ENCODE measurements at places on chromosomes 5 and 9. TPM values are rescaled to one million over a fixed set of nuclear protein-coding genes. Genes with fewer than 3 reads are reported as not detected.

DNA sequence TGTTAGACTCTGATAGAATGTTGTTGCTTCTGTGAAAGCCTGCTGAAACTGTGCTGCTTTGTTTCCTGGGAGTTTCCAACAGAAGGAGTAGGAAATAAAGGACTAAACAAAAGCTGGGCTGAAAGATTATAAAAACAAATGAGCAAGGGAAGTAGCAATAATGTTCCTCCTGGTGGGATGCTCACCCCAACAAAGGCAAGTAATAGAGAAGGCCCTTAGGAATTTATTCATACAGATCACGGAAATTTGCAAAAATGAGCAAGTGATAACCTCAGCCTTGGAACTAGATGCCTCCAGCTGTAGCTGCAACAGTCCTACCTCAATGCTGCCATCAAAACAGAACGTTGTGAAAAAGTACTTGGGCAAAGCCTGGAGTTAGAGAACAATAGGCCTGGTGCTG lies 1248.0 kb upstream of the C9orf72 start:
- H3K27ac ChIP-seq: no peak overlapping the region
- no peak overlapping the region for H3K4me3 ChIP-seq
- no peaks in the 10 kb centered on the region for H3K36me3 ChIP-seq
- DNase-seq: no peak
- no peaks in the 10 kb centered on the region for H3K27me3 ChIP-seq

DNA sequence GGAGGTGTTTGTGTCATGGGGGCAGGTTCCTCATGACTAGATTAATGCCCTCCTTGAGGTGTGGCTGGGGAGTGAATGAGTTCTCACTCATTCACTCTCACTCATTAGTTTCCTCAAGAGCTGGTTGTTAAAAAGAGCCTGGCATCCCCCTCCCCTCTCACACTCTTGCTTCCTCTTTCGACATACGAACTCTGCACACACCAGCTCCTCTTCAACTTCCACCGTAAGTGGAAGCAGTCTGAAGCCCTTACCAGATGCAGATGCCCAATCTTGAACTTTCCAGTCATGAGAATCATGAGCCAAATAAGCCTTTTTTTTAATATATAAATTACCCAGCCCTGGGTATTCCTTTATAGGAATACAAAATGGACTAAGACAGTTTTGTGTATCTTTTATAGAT lies 82.5 kb downstream of the SPRY4 start:
- H3K4me3 ChIP-seq: no peak overlapping the region
- H3K36me3 ChIP-seq: no peaks in the 10 kb centered on the region
- DNase-seq: no peak
- no peaks in the 10 kb centered on the region for H3K4me1 ChIP-seq

- H3K27ac ChIP-seq: no peak overlapping the region
- DNase-seq: no peak
- no peak overlapping the region for H3K4me3 ChIP-seq
Observed at GRCh38 chr5:58477760-58478376, 13.4 kb upstream of the GAPT start.

DNA sequence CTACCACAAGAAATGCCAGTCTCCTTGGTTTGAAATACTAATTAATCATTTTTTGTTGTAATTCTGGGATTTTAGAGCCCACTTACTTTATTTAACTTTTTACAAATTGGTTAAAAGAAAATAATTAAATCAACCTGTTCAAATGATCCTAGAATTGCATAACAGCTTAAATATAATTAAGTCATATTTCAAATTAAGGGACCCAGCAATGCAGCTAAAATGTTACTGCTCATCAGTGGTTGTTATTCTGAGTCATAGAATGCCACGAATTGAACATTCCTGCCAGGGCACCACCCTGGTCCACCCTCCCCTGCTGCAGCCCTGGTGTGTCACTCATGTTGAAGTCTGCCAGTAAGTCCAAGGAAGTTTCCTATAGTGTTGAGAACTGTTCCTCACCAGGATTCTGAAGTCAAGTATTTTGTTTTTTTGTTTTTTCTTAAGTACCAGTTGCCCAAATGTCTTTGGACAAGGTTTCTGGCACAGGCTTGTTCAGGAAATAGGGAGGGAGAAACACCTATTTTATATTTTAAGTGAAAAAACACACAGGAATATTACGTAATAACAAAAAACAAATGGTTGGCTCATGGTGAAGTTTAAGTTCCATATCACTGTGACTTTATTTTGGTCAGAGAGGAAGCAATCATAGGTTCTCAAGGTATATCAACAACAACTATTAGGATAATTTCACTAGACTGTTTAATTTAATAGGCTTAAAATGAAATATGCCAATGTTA lies 4.3 kb upstream of the ITGA1 start:
- peaks cover 2% of the 10 kb centered on the region for H3K36me3 ChIP-seq
- H3K4me3 ChIP-seq: no peak overlapping the region
- no peak overlapping the region for H3K27ac ChIP-seq

GRCh38 chr9:84230355-84231145 lies 110.0 kb downstream of the SLC28A3 start:
- peaks cover 16% of the 10 kb centered on the region for H3K27me3 ChIP-seq
- no peak overlapping the region for H3K4me3 ChIP-seq
- no peaks in the 10 kb centered on the region for H3K4me1 ChIP-seq
- no peak for DNase-seq
- no peaks in the 10 kb centered on the region for H3K36me3 ChIP-seq

- no peak for DNase-seq
- H3K27me3 ChIP-seq: no peaks in the 10 kb centered on the region
- no peak overlapping the region for H3K27ac ChIP-seq
- H3K36me3 ChIP-seq: no peaks in the 10 kb centered on the region
- no peak overlapping the region for H3K4me3 ChIP-seq
Observed at GRCh38 chr5:166938071-166938470, 1353.4 kb upstream of the WWC1 start.

DNA sequence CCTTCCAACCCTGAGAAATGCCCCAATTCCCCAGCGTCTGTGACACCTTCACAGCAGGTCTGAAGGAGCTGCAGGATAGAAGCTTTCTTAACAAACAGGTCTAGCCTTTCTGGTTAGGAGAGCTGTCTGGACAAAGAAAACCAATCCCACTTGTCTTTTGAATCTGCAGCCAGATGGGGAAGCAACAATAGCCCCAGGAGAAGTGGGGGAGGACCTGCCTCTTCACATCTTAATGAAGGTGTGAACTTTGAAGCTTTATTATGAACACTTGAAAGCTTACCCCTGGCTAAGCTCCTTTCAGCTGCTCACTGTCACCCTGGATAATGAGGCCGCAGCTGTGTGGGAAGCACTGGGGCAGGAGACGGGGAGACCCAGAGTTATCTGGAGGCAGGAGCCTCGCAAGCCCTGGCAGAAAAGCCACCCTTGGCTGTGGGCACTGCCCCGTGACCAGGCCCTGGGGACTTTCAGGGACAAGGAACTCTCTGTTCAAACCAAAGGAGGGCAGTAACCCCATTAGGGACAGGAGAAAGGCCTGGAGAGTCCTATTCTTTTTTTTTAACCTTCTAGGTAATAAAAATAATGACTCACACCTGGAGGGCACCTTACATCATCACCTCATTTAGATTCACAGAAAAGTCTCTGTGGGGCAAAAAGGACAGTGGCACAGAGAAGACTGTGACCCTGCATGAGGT lies 151.8 kb upstream of the RAD23B start:
- no peak overlapping the region for H3K27ac ChIP-seq
- no peak overlapping the region for H3K4me3 ChIP-seq
- no peaks in the 10 kb centered on the region for H3K36me3 ChIP-seq
- no peaks in the 10 kb centered on the region for H3K27me3 ChIP-seq
- no peak for DNase-seq

Gene CCNO
- not detected for total RNA-seq

GRCh38 chr5:137342764-137343163 lies 156.4 kb downstream of the SPOCK1 start:
- H3K27me3 ChIP-seq: no peaks in the 10 kb centered on the region
- H3K4me1 ChIP-seq: no peaks in the 10 kb centered on the region
- no peak overlapping the region for H3K27ac ChIP-seq
- no peak for DNase-seq

- H3K27ac ChIP-seq: no peak overlapping the region
- no peak overlapping the region for H3K4me3 ChIP-seq
- no peaks in the 10 kb centered on the region for H3K27me3 ChIP-seq
- no peak for DNase-seq
- H3K36me3 ChIP-seq: no peaks in the 10 kb centered on the region
Observed at GRCh38 chr5:174172152-174172551, 126.6 kb downstream of the NSG2 start.

DNA sequence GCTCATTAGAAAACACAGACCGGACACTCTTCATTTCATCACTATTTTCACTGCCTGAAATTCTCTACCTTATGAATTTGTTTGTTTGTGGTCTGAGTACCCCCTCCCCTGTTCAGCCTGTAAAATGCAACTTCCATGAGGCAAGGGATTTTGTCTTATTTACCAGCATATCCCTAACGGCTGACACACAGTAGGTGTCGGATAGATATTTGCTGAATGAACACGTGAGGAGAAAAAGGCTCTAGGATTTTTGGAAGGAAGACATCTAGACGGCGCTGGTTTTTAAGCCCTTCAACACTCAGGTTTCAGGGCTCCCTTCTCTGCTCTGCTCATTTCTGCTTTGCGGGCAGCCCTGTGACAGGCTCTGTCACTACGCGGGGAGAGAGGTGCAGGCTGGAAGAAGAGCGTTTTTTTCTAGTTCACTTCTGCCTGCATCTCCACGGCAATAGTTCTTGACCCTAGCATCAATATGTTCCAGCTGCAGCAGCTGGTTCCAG lies 41.0 kb downstream of the KCNMB1 start:
- H3K27me3 ChIP-seq: peaks cover 54% of the 10 kb centered on the region
- H3K4me3 ChIP-seq: no peak overlapping the region
- peaks cover 1% of the 10 kb centered on the region for H3K4me1 ChIP-seq
- H3K27ac ChIP-seq: no peak overlapping the region

Gene RECK
- total RNA-seq: 3.9 TPM

- H3K4me1 ChIP-seq: peaks cover 49% of the 10 kb centered on the region
- H3K4me3 ChIP-seq: no peak overlapping the region
- DNase-seq: no peak
Observed at GRCh38 chr5:172167895-172168294, 20.1 kb downstream of the STK10 start.

Gene OCLN
- 0.12 TPM for total RNA-seq

Gene IFNA13
- total RNA-seq: not detected

GRCh38 chr9:1732670-1733069 lies 282.5 kb upstream of the SMARCA2 start:
- no peaks in the 10 kb centered on the region for H3K4me1 ChIP-seq
- no peak overlapping the region for H3K27ac ChIP-seq
- no peak for DNase-seq

Gene RGMB
- 0.90 TPM for total RNA-seq

GRCh38 chr5:150146862-150147601 lies 8.6 kb downstream of the PDGFRB start:
- no peak overlapping the region for H3K4me3 ChIP-seq
- H3K27me3 ChIP-seq: no peaks in the 10 kb centered on the region
- DNase-seq: no peak
- peaks cover 32% of the 10 kb centered on the region for H3K4me1 ChIP-seq

Gene GDF9
- total RNA-seq: 0.30 TPM

DNA sequence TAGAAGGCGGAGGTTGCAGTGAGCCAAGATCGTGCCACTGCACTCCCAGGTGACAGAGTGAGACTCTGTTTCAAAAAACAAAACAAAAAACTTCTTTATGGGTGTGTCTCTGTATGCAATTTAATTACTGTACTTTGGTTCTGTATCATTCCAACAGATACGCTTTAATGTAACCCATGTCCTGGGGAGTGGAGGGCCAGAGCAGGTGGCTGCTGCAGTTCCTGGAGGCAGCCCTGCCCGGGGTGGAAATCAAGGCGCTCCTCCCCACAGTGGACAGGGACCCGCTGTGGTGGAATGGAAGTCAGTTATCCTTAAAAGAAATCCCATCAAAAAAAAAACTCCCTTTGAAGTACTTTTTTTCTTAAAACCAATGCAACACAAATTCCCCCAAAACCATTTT lies 1.9 kb downstream of the DAP start:
- DNase-seq: no peak
- peak overlapping the region; percentile 91 for H3K4me3 ChIP-seq
- H3K4me1 ChIP-seq: peaks cover 42% of the 10 kb centered on the region
- peaks cover 9% of the 10 kb centered on the region for H3K27me3 ChIP-seq

DNA sequence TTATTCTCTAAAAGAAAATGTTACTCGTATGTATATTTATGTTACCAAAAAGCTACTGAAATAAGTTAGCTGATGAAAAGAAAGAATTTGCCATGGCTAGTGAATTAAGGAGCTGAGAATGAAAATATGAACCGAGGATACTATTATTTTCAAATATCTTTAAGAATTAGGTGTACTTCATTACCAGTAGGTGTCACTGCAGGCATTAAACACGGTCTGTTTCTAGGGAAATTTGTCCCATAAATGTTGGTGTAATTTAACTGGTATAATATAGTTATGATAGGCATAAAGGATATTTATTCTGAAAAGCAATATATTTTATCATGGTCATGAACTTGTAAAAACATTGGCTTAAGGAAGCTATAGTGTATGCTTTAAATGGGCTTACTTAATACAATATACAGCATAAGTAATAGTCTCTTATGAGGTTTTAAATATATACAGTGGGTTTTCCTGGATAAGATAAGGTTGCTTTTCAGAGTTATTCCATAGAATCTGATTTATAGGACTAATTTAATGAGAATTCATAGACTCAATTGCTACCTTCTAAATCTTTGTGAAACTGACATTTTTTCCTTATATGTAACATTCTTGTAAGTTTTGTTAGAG lies 72.4 kb upstream of the MPDZ start:
- H3K27me3 ChIP-seq: no peaks in the 10 kb centered on the region
- no peak for DNase-seq
- no peaks in the 10 kb centered on the region for H3K4me1 ChIP-seq
- no peak overlapping the region for H3K27ac ChIP-seq

DNA sequence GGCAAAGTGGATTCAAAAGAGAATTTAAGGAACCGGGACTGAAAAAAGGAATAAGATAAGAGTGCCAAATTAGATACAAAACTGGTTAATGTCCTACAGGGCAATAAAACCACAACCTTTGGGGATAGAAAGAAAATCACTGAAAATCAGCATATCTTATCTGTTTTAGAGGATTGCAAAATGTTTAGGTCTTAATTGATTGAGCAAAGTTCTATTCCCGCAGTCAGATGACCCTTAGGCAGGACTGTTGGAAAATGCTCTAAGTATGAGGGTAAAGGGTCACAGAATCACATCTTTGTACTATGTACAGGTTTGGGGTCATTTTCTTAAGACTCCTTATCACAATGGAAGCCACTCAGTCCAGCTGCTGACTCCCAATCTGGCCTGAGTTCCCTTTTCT lies 129.0 kb downstream of the GABBR2 start:
- no peak overlapping the region for H3K4me3 ChIP-seq
- H3K36me3 ChIP-seq: no peaks in the 10 kb centered on the region
- H3K27me3 ChIP-seq: peaks cover 36% of the 10 kb centered on the region
- no peak overlapping the region for H3K27ac ChIP-seq
- peaks cover 22% of the 10 kb centered on the region for H3K4me1 ChIP-seq

DNA sequence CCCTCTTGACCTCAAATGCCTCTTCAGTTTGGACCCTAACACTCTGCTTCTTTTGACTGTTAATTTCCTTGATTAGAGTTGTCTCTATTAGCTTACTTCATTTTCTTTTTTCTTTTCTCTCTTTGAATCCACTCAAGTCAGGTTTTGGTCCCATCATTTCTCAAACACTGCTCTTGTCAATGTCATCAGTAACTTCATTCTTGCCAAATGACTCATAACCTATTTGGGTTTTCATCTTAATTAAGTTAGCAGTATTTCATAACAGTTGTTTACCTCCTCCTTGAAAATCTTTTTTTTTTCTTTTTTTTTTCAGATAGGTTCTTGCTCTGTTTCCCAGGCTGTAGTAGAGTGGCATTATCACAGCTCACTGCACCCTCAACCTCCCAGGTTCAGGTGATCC lies 119.6 kb downstream of the PARP8 start:
- H3K36me3 ChIP-seq: peaks cover 50% of the 10 kb centered on the region
- peaks cover 3% of the 10 kb centered on the region for H3K4me1 ChIP-seq
- H3K27ac ChIP-seq: peak overlapping the region; percentile 77
- no peak for DNase-seq
